ENCODE measurements at places on chromosomes 5 and 9.

DNA sequence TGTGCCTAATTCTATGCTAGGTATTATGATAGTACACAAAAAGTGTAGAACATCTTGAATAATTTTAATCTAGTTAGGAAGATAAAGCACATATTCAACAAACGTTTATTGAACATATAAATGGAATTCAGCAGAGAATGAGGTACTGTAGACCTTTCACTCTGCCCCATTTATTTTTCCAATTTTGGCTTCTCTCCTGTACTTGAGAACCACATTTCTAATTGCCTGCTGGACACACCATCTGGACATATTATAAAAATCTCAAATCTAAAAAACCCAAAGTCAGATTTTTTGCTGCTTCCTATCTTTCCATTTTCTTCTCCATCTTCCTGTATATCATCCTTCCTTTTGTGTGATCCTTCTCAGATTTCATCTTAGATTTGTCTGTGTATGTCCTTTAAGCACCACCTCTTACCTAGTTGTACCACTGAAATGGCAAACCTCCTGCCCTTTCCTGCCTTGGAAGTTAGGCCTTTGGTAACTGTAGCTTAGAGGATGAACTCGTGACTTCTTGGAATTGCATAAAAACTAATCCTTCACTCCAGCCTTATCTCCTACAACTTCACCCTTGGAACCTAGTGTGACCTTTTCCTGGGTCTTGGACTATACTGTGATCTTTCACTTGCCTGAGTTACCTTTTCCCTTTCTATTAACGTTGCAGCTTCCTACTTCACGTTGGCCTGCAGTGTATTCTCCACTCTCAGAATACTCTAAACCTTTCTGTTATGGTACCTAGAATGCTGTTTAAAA is 8.8 kb downstream of the SLC26A2 start:
- no peak for DNase-seq

DNA sequence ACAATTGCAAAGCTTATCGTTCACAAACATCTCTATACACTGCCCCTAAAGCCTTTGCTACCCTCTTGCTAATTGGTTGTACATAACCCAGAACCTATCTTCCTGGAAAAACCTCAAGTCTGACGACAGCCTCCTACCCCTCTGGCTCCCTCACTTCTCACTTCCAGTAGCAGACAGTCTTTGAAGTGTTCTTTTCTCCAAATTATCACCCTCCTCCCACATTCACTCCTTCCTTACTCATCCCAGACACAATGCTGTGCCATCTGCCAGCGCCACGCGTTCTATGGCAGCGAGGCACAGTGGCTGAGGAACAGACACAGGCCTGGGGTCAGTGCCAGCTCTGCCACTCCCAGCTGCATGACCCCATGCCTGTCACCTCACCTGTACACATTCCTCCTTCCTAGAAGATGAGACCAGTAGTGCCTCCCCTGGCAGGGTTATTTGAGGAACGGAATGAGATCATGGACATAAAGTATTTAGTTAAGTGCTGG is 27.7 kb downstream of the CLTA start:
- DNase-seq = no peak

DNA sequence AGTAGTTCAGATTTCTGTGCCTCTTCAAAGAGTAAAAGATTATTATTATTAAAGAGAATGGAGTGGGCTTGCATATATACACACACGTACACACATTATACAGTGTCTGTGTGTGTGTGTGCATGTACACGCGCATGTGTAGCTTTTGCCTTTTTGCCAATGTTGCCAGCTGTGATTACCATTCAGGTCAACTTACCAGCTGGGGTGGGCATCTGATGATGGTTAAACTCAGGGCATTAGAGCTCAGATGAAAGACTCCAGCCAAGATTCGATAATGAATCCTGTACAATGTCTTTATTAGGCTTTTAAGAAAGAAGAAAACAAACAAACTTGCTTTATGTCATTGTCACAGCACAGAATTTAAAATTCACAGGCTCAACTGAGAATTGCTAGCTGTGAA is 296.5 kb upstream of the DMAC1 start:
- no peak for DNase-seq

DNA sequence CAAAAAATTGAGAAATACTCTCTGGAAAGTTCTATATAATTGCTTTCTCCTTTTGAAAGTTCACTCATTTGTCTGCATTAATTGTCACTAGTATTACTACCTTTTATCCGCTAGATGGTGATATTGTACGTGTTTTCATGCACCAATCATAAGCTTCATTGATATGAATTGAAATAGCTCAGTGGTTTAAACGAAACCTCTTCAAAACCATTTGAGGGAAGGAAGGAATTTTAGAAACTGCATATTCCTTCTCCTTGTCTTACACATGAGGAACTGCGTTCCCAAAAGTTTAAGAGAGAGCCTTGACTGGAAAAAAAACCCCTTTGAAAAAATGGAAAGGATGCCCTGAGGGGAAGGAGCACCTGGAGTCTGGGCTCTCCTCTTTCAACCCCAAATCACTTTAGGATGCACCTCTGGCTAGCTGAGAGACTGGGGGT is 98.6 kb downstream of the YTHDC2 start:
- no peak for DNase-seq

- DNase-seq = no peak
These were observed 1755.8 kb upstream of the WWC1 start for GRCh38 chr5:166535641-166536040.

Measured in stimulated activated CD4-positive, alpha-beta T cell treated with anti-CD3 and anti-CD28 coated beads, Interleukin-2, amount 100 ng/mL, for 4 hours (primary cell).